ENCODE measurements at places on chromosomes 3 and 15.
A peak's percentile ranks its signal among the peaks of the same experiment; 100 is the strongest.

GRCh38 chr3:8387571-8387970 is 114.1 kb upstream of the LMCD1 start:
- DNase-seq: no peak

DNA sequence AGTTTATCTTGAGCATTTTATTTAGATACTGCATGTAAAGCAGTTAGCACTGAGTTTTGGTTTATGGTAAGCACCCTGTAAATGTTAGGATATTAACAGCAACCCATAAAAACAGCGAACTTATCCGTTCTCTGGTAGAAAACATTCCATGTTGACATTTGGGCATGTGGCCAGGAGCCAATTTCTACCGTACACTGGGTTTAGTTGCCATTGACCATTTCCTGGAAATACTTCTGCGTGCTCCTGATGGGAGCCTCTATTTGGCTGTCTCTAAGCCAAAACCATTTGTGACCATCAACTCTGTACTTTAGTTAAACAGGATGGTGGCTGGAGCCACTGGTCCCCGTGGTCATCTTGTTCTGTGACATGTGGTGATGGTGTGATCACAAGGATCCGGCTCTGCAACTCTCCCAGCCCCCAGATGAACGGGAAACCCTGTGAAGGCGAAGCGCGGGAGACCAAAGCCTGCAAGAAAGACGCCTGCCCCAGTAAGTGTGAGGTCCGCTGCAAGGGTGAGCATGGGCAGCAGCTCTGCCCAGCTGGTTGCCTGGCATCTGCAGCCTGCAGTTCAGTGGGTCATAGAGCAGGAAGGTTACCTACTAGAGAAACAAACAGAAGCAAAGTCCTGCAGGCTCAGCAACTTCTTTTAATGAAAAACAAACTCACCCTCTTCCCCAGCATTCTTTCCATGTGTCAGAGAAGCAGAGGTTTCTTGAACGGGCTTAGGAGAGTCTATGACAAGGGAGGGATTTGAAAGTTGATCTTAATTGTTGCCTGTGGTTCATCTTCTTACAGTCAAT is 7.1 kb downstream of the THBS1 start:
- no peak for DNase-seq

- DNase-seq: no peak
Measured at GRCh38 chr15:91627473-91628278, 225.8 kb upstream of the SLCO3A1 start.

DNA sequence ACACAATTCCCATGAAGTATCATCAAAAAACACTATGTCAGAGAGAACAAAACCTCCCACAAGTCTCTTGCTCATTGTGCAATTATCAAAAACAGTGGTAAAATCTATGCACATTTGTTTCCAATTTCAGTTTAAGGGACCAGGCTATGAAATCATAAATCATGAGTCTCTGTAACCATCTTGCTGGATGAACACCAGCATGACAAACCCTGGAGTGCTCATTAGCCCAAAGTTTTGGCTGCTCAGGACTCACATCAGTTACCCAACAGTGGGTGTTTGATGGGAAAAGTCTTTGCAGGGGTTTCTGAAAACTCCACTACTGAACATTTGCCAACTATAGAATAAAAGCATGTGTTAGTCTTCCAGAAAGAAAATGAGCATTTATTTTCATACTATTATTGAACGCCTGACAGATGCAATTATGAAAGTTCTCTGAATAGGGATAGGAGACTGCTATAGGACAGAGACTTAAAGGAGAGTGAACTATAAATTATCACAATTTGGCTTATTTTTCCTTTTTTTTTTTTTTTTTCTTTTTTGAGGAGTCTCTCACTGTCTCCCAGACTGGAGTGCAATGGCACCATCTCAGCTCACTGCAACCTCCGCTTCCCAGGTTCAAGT is 240.8 kb upstream of the KCNMB2 start:
- no peak for DNase-seq

GRCh38 chr3:118089563-118089962 is 945.1 kb downstream of the IGSF11 start:
- no peak for DNase-seq

GRCh38 chr3:178844916-178845315 is 226.7 kb downstream of the ZMAT3 start:
- DNase-seq: no peak

GRCh38 chr3:37742121-37742520 is 119.6 kb upstream of the CTDSPL start:
- no peak for DNase-seq

DNA sequence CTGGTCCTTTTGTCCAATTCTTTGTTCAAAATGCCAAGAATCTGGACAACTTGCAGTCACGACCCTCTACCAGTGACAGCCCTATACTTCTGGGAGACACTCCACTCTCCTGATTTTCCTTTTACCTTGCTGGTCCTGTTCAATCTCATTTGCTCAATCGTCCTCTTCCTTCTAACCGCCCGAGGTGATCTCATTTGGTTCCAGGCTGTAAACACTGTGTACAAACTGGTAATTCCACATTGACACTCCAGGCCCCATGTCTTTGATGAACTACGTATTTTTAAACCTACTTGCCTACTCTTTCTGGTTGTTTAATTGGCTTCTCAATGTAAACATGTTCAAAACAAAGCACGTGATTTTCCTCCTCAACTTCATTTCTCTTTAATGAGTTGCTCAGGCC is 23.7 kb upstream of the C3orf49 start:
- no peak for DNase-seq

- peak; percentile 34 for DNase-seq
Measured at GRCh38 chr3:42443819-42444436, 33.5 kb upstream of the LYZL4 start.

- no peak for DNase-seq
Measured at GRCh38 chr3:38331257-38332022, 15.1 kb upstream of the XYLB start.

DNA sequence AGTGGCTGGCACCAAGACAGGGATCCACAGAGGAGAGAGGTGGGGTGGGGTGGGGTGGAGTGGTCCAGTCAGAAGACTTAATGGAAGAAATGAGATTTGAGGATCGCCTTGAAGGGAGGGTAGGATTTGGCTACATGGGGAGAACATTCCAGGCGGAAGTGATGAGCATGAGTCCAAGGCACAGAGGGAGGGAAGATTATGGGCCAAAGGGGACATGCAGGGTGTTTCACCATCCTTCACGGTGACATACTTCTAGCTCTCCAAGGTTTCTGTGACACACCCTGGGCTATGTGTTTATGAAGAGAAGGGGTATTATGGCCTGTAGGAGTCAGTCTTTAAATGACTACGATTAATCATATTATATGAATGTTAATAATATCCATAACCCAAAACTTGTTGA is 7.7 kb upstream of the FBN1 start:
- no peak for DNase-seq

GRCh38 chr15:63991706-63992105 is 54.6 kb downstream of the DAPK2 start:
- no peak for DNase-seq

DNA sequence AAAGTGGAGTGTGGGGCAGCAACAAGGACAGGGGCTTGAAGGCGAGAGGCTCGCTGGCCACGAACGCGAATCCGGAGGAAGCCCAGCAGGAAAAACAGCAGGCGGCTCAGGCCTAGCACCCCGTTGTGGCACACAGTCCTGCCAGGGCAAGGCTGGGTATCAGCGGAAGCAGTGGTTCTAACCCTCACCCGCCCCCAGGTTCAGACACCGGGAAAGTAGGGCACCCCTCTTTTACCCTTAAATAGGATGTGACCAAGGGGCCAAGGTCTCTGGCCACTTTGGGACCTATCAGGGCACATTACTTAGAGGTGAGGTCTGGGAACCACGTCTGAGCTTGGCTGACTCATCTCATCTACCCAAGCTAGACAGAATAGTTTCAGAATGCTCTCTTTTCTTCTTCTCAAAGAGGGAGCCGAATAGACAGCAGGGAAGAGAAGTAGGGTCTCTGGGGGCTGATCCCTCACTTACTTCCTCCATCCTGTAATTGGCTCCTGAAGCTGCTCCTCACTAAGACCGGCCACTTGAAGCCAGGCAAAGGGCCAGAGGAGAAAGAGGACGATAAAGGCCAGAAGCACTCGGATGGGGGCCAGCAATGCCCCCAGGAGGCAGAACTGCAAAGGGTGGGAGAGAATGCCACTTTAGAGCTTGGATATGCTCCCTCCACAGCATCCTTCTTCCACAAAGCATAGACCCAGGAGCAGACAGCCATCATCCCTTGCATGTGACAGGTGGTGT is 1.7 kb downstream of the LPCAT4 start:
- DNase-seq: no peak

GRCh38 chr3:74267588-74268184 is 346.8 kb downstream of the CNTN3 start:
- no peak for DNase-seq

- no peak for DNase-seq
Measured at GRCh38 chr3:132616780-132617179, 19.7 kb downstream of the ACKR4 start.

- DNase-seq: no peak
Measured at GRCh38 chr3:151881137-151881536, 7.7 kb downstream of the SUCNR1 start.

DNA sequence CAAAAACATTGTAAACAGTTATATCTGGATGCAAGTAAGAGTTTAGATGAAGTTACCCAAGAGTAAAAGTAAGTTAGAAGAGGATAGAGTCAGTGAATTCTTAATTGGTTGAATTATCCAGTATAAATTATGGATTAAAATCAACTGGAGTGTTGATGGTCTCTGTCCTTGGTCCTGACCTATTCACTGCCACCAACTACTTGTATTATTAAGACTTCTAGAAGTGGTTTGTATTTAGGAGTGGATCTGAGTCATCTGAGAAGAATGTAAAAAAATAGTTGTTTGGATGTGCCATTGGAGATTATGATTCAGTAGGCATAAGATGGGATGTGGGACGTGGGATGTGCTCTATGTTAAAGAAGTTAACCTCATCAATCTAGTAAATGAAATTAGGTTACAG is 86.4 kb downstream of the SYNPR start:
- no peak for DNase-seq

DNA sequence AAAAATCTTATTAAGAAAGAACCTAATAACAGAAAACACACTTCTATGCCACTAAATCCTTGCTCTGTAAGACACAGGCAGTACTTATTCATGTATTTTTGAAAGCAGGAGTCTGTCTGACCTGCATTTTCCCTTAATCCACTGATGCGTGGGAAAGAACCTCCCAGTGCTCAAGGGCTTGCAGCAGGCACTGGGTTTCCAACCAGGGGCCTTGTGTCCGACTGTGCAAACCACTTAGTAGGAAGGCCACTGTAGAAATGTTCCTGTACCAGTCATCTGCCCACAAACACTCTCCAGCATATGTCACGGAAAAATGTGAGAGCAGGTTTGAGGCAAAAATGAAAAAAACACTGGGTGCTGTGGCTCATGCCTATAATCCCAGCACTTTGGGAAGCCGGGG is 12.4 kb downstream of the CXCR6 start:
- no peak for DNase-seq

DNA sequence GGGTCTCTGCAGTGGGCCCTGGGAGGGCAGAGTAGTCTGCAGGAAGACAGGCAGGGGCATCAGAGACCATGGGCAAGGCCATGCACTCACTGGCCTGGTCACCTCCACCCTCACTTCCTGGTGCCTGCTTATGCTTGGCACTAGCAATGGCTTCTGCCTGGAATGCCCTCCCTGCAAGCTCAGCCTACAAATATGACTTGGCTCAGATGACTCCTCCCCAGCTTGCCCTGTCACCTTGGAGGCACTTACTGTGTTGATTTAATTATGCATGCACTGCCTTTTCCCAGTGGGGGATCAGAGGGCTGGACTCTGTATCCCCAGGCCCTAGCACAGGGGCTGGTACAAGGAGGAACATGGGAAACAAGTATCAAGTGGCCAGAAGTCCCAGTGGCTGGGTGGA is 7.8 kb downstream of the C3orf18 start:
- no peak for DNase-seq

DNA sequence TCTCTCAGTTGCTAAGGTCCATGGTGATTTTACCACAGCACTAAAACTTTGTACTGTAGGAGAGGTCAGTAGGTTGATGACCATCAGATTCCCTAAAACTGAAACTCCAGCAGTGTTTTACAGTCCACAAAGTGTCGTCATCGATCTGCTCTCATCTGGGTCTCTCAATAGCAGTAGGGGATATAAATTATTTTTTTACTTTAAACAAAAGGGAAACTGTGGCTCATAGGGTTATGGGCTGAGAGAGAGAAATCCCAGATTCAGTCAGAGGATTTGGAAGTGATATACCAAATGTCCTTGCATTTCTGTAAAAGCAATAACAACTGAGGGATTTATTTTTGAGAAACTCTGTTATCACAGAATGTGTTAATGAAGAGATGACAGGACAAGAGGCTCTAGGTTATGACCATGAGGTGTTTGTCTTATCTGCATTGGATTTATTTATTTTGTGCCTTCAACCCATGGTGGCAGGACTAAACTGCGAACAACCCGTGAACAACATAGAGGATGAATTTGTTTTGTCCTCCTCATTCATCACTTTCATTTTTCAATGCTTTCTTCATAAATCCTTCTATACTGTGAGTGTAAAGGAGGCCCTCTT is 869.7 kb downstream of the OTOL1 start:
- DNase-seq: no peak

GRCh38 chr3:105944276-105944675 is 75.5 kb upstream of the CBLB start:
- no peak for DNase-seq

- DNase-seq: no peak
Measured at GRCh38 chr15:54576298-54576935, 598.2 kb downstream of the UNC13C start.

DNA sequence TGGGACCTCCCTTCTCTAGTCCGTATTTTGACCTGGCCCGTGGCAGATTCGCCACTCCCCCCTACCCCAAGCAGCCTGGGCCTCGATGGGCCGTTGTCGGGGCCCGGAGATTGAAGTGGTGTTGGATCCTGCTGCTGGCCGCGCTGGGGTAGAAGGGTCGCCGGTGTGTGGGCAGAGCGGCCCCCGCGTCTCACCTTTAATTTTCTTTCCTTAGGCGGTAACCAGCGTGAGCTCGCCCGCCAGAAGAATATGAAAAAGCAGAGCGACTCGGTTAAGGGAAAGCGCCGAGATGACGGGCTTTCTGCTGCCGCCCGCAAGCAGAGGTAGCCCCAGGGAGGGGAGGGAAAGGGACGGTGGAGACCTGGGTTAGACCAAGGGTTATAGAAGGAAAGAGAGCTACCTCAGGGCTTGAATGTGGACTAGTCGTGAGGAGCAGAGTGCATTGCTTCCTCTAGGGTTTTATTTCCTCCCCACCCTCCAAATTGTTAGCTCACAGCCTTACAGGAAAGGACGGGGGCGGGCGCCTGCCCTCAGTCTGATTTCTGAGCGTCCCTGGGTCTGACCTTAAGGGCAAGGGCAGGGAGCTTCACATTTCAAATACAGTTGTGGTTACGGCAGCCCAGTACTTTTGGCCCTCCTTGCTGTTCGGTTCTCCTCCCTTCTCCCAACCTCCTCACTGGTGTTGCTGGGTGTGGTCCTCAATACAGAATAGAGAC is 799 bp downstream of the SERF2 start:
- peak; percentile 6 for DNase-seq

- no peak for DNase-seq
Measured at GRCh38 chr15:57922776-57923175, 142.7 kb downstream of the ALDH1A2 start.

- no peak for DNase-seq
Measured at GRCh38 chr3:43640681-43641080, 18.9 kb upstream of the ANO10 start.

Data from activated naive CD4-positive, alpha-beta T cell (primary cell).